ENCODE measurements at places on chromosomes 3 and 15.

DNA sequence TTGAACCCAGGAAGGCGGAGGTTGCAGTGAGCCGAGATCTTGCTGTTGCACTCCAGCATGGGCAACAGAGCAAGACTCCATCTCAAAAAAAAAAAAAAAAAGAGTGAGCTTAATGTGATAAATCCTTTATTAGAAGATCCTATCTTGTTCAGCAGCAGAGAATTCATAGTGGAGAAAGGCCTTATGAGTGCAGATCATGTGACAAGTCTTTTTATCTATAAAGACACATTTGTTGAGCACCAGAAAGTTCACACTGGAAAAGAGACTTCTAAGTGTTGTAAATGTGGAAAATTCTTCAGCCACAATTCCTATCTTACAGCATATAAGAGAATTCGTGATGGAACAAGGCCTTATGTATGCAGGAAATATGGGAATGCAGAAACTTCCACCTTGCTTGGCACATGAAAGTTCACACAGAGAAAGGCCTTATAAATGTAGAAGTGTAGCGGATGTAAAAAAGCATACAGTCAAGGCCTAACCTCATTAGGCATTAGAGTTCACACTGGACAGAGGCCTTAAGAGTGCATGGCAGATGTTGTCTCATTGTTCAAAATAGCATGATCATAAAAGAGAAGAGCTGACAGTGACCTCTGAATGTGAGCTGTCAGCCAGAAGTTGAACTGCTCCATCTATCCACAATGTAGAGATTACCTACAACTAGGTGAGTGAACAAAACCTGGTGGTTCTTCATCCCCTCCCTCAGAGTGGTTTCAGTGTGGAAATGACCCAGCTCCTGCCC lies 16.7 kb downstream of the ADAM10 start:
- no peak for DNase-seq

- DNase-seq, result peak; percentile 77
These were observed 315.7 kb upstream of the PROK2 start for GRCh38 chr3:72100601-72101187.

- no peak for DNase-seq
These were observed 57.2 kb downstream of the SH3GL3 start for GRCh38 chr15:83504365-83504764.

DNA sequence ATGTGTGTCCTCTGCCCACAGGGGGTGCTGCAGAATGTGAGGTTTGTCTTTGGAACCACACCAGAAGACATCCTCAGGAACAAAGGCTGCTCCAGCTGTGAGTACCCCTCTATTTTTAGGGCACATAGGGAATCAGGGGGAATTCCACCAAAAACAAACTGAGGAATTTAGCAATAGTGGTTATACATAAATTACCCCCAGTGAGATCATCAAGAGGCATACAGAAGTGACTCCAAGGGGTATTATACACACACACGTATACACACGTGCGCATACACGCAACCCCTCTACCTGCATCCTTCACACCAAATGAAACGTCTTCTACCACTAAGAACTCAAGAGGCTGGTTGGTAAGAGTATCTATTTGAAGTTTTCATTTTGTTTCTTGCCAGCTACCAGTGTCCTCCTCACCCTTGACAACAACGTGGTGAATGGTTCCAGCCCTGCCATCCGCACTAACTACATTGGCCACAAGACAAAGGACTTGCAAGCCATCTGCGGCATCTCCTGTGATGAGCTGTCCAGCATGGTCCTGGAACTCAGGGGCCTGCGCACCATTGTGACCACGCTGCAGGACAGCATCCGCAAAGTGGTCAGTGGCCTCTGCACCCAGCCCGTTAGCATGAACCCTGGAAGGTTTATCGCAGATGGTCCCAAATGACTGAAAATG lies 2.9 kb downstream of the THBS1 start:
- DNase-seq, result no peak

DNA sequence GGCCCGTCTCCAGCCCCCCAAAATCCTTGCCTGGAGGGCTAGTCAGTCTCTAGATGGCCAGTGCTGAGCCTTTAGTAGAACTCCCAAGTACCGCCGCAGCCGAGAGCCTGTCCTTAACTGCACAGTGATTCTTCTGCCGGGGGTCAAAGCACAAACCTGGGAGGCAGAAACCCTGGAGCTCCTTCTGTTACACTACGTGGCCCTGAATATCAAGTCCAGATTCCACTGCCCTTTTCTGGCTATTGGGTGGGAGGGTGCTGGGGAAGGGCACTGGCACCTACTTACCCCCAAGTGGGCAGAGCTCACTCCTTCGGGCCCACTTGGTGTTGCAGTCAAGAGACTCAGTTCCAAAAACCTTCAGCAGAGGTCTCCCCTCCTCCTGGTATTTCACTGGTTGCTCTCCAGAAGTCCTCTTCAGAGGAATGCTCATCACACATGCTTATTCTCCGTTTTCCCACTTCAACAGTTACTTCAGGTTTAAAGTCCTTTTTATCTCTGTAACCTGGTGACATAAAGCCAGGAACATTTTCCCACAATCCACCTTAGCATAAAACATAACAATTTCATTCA lies 10.8 kb downstream of the PDHB start:
- no peak for DNase-seq

GRCh38 chr3:183618542-183618941 lies 16.9 kb upstream of the KLHL24 start:
- DNase-seq, result no peak

GRCh38 chr15:42367041-42367440 lies 7.7 kb downstream of the CAPN3 start:
- DNase-seq, result no peak

- no peak for DNase-seq
These were observed 155.9 kb upstream of the ICE2 start for GRCh38 chr15:60634815-60635214.

DNA sequence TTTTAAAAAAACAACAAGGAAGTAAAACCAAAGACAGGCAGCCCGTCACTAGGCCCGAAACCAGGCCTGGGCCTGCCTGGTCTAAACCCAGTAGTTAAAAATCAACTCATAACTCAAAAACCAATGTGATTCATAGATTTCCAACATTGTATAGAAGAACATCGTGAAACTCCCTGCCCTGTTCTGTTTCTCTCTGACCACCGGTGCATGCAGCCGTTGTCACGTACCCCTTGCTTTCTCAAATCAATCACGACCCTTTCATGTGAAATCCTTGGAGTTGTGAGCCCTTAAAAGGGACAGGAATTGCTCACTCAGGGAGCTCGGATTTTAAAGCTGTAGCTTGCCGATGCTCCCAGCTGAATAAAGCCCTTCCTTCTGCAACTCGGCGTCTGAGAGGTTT lies 89.5 kb downstream of the DCLK3 start:
- no peak for DNase-seq

DNA sequence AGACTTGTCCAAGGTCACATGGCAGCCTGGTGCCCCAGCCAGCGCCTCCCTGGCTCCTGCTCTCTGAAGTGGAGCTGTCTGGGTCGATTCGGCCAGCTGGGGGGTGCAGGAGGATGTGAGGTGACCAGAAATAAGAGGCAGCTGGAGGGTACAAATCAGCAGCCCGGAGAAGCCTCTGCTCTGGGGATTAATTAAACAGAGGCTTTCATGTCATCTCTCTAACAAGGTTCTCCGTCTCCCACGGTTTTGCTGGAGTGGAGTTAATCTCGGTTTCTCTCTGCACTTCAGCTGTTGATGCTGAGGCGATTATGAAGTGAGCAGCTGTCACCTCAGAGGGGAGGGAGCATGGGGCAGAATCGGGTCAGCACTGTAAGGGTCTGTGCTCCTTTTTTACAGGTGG lies 236.8 kb downstream of the TLE3 start:
- no peak for DNase-seq

DNA sequence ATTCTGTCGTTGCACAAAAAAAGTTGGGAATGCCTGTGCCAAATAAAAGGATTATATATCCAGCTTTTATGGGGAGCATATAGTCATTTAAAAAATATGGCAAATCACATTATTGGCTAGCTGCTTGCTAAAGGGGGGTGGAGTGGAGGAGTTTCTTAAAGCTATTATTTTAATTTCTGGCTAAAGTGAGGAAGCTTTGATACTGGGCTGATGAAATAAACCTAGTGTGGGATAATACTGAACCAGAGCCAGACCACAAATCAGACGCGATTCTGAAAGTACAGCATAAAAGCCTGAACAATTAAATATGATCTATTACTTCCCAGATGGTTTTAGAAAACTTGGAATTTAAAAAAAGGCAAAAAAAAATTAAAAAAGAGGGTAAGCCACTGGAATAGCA lies 14.4 kb downstream of the POLR2M start:
- no peak for DNase-seq

- DNase-seq, result no peak
These were observed 25.6 kb upstream of the CFAP161 start for GRCh38 chr15:81108427-81108826.

DNA sequence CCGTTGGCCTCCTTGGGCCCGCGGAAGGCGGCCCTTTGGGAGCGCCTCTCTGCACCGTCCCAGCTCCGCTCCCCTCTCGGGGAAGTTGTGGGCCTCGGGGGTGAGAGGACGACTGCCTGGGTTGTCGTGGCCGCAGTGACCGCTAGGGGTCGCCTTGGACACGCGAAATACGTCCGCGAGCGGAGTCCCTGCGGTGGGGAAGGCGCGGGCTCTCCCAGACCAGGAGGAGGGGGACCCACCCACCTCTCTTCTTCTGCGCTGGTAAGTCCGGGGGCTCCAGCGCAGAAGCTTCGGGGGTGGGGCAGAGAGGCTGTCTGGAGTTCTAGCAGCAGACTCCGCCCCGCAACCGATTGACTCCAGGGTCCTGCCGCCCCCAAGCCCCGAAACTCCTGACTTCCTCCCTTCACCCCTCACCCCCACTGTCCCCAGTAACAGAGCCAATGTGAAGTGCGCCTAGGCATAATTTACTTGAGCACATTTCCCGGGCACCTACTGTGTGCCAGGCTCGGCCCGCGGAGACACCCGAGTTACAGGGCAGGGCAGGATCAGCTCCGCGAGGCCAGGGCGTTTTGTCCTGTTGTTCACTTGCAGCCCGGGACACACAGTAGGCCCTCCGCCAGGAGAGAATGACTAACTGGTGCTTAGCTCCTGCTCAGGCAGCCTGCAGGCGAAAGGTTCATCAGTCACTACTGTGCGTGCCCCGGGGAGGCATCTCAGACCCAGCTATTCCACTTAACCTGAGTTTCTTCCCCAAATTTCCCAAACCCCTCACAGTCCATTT lies 32.8 kb downstream of the DNASE1L3 start:
- DNase-seq, result peak; percentile 51

- no peak for DNase-seq
These were observed 51.0 kb downstream of the ALCAM start for GRCh38 chr3:105417525-105418289.

GRCh38 chr3:182935803-182936202 lies 44.5 kb downstream of the DCUN1D1 start:
- DNase-seq, result no peak

- DNase-seq, result no peak
These were observed 15.6 kb downstream of the CPA3 start for GRCh38 chr3:148880681-148881080.

- no peak for DNase-seq
These were observed 106.3 kb upstream of the RNU6-1 start for GRCh38 chr15:67945951-67946700.

DNA sequence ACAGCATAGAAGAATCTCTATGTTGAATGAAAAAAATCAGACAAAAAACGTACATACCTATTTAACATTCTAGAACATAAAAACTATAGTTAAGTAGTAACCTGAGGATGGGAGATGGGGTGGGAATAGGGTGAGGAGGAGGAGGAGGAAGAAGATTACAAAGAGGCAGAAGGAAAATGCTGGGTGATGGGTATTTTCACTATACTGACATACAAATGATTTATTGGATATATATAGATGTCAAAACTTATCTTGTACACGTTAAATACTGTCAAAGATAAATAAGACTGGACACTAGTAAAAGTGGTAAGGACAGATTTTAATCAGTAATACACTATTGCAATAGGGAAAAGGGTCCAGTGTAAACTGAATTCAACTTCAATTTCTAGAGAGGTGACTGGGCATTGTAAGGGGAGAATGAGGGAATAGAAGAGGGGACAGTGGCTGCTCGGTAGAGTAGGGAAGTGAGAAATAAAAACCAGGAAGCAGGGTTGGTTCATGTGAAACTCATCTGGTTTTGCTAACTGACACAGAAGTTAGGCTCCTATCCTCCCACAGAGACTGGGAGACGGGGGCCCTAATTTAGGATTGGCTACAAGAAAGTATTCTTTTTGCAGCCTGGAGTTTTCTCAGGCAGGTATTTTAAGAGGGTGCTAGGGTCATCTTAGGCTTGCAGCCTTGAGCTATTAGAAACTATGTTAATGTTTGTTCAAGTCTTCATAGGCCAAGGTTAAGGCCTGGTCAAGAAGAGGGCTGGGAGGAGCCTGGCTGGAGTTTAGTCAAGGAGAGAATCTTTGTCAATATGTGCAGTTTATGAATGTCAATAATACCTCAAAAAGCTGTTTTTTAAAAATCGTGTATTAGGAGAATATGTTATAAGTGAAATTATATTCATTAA lies 15.0 kb upstream of the C15orf61 start:
- no peak for DNase-seq

DNA sequence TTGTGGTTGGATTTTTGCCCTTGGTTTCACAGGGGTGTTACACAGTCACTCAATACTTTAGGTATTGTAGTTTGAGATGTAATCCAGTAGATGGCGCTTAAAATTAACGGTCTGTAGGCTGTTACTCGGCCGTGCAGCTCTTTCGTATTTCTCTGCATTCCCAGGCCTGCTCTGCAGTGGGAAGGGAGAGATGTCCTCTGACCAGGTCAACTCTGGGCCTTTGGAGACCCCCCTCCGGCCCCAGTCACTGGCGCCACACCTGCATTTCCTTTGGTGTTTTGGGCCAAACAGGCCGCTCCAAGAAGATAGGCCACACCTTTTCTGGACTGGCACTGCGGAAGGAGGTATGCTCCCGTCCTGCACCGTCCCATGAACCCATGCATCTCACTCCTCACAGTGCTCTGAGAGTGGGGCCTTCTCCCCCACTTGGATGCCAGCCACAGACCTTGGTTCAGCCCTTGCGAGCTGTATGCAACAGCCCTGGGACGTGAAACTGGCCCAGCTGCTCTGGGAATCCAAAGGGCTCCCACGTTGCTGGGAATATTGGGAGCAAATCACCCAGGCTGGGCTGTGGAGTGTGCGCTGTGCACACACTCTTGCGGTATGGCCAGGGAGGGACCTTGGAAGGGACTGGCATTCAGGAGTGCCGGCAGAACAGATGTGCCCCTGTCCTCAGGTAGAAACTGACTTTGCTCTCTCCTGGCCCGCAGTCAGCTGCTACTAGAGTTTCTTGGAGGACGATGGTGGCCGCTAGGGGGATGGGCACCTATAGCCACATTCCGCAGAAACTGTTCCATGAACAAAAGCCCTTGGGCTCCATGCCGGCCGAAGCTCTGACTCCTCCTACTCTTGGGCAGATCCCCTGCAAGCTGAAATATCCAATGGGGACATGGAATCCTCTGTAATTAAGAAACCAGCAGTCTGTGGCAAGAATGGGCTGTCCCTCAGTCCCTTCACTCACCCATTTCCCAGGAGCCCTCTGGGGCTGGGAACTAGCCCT lies 410.5 kb upstream of the CADM2 start:
- DNase-seq, result peak; percentile 10

DNA sequence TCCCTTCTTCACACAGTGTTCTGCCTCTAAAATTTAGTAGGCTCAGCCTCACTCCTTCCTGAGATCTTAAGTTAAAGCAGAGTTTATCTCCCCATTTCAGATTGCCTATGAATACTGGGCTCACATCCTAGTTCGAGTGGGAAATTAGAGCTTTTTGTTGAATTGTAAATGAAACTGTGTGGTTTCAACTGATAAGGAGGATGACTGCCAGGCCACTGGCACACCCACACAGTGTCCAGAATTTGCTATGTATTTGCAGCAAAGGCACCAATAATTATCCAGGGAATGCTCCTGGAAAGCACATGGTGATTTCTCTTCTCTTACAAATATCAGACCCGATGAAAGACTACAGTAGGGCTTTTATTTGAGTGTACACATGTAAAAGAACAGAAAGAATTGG lies 308.1 kb upstream of the COL8A1 start:
- no peak for DNase-seq
